HAP-1 (cell line): ENCODE measurements at places on chromosomes 2 and 18.

GRCh38 chr2:199810422-199811171, 40.4 kb downstream of the FTCDNL1 start:
- DNase-seq, result no peak

- DNase-seq, result no peak
Observed at GRCh38 chr2:195560209-195560895, 96.7 kb upstream of the SLC39A10 start.

- peak; percentile 50 for DNase-seq
Observed at GRCh38 chr2:222903234-222904220, 42.7 kb downstream of the ACSL3 start.

DNA sequence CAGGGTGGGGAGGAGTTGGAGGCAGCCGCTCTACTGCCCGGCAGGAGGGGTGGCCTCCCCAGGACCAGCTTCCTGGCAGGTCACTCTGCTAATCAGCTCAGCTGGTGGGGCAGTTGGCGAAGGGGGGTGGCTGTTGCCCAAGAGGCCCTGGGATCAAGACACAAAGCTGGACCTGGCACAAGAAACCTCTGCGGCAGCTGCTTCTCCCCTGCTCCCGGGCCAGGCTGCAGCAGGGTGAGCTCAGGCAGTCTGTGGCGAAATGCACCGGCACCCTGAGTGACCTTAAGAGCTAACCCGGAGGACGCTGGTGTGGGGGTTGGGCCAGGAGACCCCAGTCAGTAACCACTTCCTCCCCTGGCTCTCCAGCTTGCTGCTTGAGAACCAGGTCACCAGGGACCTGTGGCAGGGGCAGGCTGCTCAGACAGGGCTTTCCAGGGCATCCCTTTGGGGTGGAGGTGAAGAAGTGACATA, 31.1 kb downstream of the TOGARAM2 start:
- no peak for DNase-seq

DNA sequence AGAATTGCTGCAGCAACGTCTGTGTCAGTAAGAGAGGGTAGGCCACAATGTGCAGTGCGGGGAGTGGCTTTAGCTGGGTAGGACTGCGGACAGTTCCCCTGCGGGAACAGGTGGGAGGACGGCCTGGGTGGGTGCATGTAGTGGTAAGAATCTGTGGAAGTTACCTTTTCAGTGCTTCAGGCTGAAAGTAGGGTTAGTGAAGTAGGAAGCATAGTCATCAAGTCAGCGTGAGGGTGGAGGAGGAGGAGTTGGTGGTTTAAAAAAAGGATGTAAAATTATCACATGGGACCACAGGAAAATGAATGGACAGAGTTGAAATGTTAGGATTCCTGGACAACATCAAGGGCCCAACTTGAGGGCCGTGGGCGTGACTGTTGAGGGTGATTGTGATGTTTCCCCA, 13.2 kb downstream of the CEP192 start:
- DNase-seq, result no peak

DNA sequence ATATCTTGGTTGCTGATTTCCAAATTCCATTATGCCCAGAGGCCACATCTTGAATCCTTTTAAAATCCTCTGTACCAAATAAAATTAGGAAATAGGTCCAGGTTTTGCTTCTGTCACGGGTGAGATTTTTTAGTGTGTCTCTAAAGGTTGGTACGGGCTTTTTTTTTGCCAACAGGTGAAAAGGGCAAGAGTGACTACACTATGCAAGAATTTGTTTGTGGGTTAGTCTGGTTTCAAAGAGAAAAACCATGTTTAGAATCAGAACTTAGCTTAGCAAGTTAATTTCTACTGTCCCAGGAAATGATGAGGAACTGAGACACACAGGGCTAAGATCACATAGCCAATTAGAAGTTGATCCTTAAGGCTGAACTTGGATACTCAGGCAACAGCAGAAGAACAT, 41.7 kb downstream of the POLR1A start:
- no peak for DNase-seq
